ENCODE measurements at places on chromosomes 2 and 18.

- DNase-seq, result peak; percentile 87
Observed at GRCh38 chr18:9417073-9417851, 58.1 kb upstream of the RALBP1 start.

DNA sequence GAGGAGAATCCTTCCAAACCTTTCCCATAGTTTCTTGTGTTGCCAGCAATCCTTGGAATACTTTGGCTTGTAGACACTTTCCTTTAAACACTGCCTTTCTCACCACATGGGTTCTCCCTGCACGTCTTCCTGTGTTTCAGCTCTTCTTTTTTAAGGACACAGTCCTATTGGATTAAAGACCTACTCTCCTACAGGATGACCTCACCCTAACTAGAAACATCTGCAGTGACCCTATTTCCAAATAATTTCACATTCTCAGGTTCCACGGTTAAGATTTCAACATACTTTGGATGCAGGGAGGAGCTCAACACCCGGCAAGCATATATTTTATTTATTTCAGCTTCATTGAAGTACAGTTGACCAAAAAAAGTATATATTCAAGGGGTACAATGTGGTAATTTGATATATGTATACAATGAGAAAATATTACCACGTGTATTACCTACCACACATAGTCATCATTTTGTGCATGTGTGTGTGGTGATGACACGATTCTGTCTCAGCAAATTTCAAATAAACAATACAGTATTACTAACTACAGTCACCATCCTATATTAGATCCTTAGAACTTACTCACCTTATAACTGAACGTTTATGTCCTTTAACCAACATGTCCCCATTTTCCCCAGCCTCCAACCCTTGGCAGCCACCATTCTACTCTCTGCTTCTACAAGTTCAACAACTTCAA, 745.0 kb downstream of the CBLN2 start:
- no peak for DNase-seq

DNA sequence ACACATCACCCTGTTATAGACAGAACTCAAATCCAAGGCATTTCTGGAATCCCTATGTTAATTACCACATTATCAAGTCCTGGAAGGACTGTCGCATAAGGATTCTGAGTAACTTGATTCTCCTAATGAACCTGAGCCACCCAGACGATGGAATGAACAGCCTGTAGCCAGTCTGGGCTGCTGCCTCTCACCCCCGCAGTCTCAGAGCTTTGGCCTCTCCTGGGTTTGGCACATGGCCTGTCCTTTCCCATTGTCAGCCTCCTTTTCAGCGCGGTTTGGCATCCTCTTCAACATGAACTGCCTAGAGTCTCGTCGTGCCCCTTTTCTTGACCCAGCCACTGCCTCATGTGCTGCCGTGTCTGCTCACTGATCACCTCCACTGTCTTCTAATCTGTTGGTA, 147.6 kb downstream of the SLC8A1 start:
- DNase-seq, result no peak

- no peak for DNase-seq
Observed at GRCh38 chr2:27802547-27802946, 31.0 kb downstream of the MRPL33 start.

DNA sequence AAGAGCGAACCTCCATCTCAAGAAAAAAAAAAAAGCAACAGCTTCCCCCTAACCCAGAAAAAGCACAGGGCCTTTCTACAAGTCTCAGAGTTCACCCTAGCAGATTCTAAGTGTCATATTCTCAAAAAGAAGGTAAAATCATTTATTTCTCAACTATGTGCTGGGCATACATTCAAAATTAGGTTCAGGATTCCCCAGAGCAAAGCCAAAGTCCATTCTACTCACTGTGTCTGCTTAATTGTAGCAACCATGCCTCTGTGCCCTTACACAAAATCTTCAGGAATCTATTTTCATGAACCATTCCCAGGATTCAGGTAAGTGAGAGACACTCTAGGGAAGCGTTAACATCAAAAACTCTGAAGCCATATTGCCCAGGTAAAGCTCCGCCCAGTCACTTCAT, 40.0 kb downstream of the CPO start:
- DNase-seq, result no peak

- no peak for DNase-seq
Observed at GRCh38 chr2:84424152-84424551, 34.9 kb downstream of the SUCLG1 start.

- no peak for DNase-seq
Observed at GRCh38 chr2:119836455-119837142, 76.9 kb downstream of the PTPN4 start.

- peak; percentile 26 for DNase-seq
Observed at GRCh38 chr2:236853585-236854051, 232.1 kb upstream of the COPS8 start.

GRCh38 chr2:101972621-101973434, 18.9 kb upstream of the IL1R2 start:
- DNase-seq, result no peak
